ENCODE measurements at places on chromosomes 5 and 9.

- no peak for DNase-seq
Observed at GRCh38 chr9:79759460-79759859, 187.7 kb downstream of the TLE4 start.

DNA sequence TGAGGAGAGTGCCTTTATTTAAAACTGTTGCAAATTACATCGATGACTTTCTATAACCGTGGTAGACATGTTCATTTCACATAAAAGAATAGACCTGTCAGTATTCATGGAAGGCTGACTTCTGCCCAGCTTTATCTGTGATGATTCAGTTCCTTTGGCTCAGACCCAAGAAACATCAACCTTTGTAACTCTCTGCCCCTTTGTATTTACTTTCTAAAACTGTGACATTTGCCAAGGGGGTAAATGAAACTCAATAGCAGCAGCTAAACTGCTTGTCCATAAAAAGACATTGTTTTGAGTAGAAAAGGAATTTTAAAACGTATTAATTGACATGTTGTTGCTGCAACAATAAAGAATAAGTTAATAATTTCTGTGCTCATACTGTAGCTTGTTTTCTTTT, 137.8 kb upstream of the ANKH start:
- peak; percentile 84 for DNase-seq

GRCh38 chr5:170343177-170343576, 45.6 kb upstream of the LCP2 start:
- DNase-seq = no peak

DNA sequence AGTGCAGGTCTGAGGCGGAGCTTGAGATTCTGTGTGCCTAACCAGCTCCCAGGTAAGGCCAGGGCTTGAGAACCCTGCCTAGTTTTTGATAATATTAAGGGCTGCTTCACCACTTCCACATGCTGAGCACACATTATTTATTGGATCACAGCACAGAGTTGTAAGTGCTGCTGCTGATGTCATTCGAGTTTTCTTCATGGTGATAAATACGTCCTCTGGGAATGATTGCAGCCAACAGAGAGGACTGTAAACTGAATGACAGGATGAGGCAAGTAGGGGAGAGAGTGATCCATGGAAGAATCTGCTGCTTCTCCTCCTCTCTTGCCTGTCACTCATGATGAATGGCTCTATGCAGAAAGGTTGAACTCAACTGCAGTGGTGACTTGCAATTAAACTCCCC, 77.9 kb upstream of the VPS13A start:
- no peak for DNase-seq

GRCh38 chr5:173736923-173737412, 120.5 kb upstream of the BOD1 start:
- no peak for DNase-seq

DNA sequence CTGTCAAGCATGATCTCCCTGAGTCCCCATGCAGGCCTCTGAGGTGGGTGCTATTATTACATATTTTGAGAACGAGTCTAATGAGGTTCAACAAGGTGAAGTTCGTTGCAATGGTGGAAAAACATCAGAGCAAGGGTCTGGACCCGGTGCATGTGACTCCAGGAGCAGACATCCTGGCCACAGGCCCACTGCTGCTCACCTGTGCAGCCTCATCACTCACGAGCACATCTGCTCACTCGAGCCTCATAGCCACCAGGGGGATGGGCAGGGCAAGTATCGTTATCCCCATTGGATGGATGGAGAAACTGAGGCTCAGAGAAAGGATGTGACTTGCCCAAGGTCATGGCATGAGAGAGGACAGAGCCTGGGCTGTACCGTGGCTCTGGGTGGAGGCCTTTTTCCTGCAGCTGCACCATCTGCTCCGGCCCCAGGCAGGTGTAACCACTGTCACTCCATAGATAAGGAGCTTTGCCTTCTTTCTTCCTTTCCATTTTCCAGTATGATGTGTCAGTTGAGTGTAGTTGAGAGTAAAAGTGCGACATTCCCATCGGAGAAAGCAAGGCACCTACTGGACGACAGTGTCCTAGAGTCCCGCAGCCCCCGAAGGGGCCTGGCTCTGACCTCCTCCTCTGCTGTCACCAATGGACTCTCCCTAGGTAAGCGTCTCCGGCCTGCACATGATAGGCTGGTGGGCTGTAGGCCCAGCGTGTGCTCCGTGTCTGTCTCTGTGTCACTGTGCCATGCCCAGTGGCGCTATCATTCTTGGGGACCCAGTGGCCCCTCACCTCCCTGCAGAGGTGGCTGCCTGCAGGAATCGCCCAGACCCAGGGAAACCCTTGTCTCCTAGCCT, 68.4 kb upstream of the GARNL3 start:
- no peak for DNase-seq

- DNase-seq = no peak
Observed at GRCh38 chr5:147458581-147458980, 51.3 kb downstream of the DPYSL3 start.

DNA sequence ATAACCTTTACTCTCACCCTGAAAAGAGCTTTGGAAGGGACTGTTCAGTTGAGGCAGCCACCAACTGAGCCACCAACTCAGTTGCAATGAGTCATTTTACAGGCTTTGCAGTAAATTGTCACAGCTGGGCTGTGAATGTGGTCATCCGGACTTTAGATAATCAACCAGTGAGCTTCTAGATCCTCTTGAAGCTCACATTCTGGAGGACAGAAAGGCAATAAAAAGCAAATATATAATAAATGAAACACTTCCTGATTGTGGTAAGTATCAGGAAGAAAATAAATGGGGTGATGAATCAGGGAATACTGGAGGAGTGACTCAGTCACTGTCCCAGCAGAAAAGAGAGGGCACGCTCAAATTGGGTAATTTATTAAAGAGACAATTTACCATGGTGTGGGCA, 13.2 kb upstream of the C5orf58 start:
- no peak for DNase-seq

DNA sequence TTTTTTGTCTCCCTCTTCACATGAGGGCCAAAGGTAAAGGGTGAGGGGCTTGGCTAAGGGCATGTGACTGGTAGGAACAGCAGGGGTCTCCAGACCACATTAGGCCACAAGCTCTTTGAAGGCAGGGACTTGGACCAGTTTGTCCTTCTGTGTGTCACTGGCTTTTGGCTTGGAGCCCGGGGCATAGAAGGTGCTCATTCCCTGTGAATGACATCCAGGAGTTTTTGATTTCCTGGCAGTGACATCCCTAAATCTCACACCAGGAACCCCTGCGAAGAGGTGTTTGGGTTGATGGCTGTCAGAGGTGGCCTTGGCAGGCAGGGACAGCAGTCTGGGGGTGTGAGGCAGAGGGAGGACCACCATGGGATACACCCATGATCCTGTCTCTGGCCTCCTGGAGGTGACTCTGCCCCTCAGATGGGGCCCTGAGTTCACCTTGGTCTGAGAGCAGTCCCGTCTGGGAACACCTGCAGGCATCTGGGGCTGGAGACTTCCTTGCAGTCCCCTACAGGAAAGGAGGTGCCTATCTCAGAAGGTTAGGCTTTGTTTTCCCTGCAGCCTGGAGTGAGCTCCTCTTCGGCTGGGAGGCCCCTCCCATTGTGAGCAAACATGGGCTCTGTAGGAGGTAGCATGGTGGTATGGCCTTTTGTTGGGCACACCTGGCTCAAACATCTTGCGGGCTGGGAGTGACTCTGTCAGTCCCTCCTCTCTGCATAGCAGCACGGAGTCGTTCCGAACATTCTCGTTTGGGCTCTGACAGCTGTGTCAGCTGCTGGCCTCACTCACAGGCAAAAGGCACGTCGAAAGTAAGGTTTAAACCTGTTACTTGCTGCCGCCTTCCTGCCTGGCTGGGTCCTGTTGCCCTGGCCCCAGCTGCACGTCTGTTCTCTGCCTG, 38.6 kb upstream of the PITX1 start:
- DNase-seq = no peak

DNA sequence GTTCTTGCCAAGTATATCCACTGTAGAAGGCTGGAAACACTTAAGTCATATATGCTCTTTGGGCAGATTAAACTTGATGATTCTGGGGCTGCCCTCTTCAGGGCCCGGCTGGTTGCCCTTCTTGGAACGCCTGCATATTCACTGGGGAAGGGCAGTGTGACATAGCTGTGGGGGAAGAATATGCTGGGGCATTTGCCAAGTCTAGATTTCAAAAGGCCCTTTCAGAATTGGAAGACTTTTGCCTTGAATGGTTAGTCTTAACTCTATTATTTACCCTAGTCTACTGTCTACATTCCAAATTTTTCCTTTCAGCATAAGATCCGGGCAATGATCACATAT, 161.2 kb upstream of the PITX1 start:
- no peak for DNase-seq

- no peak for DNase-seq
Observed at GRCh38 chr9:124482431-124483031, 24.7 kb downstream of the NR5A1 start.

DNA sequence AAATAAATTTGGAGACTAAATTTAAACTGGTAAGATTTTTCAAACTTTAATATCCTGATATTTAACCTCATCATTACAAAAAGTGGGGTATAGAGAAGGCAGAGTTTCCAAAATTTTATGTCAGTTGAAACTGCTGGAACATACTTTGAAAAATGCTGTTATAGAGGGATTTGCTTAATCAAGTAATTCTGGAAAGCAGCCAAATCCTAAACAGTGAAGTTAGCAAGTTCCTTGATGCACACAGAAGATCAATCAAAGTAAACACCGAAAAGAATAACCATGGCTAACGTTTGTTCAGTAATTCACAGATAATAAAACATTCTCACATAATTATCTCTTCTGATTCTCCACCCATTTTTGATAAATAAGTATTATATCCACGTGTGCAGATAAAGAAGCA, 8.1 kb upstream of the PRR16 start:
- no peak for DNase-seq

DNA sequence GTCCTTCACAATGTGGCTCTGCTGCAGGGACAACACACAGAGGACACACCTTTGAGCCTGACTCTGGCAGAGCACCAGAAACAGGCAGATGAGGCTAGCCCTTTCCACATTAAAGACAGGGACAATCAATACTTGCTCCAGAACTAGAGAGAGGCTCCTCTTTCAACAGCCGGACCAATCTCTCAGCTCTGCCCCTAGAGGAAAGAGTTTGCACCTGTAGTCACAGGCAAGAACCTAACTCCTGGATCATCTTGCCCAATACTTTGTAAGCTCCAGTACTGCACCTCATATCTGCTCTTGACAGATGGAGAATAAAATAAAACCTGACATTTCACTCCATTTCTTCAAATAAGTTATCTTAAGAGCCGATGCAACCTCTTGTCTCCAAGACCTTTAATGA, 52.1 kb downstream of the EPB41L4A start:
- DNase-seq = no peak

DNA sequence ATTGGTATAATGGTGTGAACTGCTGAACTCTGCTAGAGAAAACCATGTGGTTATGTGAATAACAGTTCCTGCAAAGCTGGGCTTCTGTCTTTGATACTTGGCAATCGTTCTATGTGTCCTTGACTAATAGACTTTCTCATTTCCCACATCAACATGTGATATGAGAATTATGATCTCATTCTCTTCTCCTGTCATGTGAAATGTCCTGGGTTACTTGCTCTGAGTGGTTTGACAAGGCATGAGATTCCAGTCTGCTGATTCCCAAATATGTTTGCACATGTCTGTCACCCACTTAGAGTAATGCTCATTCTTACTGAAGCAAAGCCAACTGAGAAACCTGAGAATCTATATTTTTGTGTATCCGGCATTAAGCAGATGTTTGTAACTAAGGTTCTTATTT, 141.2 kb downstream of the PARP8 start:
- no peak for DNase-seq

GRCh38 chr9:7862170-7862569, 62.6 kb upstream of the DMAC1 start:
- no peak for DNase-seq

DNA sequence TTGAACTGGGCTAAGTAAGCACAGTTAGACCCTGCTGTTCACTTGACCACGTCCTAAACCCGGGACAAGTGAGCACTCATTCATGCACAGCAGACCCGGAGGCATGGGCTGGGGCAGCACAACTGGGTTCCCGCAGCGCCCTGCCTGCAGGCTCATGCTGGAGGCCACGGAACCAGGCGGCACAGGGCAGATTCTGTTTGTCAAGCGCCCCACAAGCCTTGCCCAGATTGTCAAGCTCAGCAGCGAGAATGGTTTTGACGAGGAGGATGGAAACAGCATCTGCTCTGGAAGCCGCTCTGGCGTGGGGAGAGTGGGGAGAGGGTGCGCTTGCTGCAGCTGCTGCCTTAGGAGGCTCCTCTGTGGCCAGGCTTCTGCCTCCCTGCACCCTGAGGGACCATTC, 32.7 kb downstream of the PRRT1B start:
- no peak for DNase-seq

DNA sequence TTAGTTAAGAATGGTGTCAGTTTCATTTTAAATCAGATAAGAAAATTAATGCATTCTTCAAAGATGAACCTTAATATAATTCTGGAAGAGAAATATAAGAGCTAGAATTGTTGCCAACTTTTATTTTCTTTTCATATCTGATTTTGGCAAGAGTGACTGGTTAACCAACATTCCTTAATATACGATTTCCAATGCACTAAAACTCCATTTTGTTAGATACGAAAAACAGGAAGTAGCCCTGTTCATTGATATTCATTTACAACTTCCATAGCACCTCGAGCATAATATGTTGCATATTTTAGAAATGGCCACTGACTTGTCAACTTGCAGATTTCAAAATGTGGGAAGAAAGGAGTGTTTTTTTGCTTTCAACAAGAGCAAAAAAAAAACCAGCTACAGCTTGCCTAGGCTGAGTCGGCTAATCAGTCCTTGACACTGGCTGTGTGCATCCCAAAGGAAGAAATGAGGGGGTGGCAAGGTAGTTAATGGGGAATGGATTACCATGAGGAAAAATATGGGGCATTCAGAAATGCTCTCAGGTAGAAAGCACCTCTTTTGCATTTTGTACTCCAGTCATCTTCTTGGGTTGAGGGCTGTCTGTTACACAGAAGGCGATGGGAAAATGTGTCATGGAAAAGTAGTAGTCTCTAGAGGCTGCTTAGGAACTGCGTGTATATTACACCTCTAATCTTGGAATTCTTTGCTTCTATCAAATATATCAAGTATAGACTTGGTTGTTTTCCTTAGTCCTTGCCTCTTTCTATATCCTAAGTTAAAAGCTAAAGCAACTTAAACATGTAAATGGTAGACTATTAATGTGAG, 3.9 kb downstream of the MAP3K1 start:
- DNase-seq = no peak

GRCh38 chr9:95009459-95009858, 283.0 kb downstream of the AOPEP start:
- no peak for DNase-seq

- DNase-seq = no peak
Observed at GRCh38 chr5:60257596-60258271, 364.2 kb upstream of the PDE4D start.

- DNase-seq = no peak
Observed at GRCh38 chr5:140349244-140349643, 2.8 kb upstream of the HBEGF start.

DNA sequence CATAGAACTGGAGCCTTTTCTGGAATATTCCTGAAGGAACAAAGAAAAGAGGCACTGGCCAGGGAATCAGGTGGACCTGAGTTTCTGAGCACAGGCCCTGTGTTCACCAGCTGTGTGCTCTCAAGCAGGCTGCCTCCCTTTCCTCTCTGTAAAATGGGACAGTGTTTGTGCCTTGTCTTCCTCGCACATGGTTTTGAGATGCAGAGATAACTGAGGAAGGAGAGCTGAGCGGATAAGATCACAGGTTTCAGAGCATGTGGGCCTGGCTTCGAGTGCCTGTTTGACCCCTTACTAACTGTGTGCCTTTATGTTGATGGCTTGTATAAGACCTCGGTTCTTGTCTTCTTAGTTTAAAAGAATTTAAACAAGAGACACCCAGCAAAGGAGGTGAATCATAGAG, 46.2 kb upstream of the HAND1 start:
- no peak for DNase-seq

- DNase-seq = no peak
Observed at GRCh38 chr9:91741522-91741921, 208.5 kb downstream of the ROR2 start.

GRCh38 chr5:59246145-59246869, 647.2 kb downstream of the PDE4D start:
- no peak for DNase-seq

Measured in Panc1 (cell line).